ENCODE measurements at places on chromosomes 4 and X. TPM values are rescaled to one million over a fixed set of nuclear protein-coding genes. Genes with fewer than 3 reads are reported as not detected.

DNA sequence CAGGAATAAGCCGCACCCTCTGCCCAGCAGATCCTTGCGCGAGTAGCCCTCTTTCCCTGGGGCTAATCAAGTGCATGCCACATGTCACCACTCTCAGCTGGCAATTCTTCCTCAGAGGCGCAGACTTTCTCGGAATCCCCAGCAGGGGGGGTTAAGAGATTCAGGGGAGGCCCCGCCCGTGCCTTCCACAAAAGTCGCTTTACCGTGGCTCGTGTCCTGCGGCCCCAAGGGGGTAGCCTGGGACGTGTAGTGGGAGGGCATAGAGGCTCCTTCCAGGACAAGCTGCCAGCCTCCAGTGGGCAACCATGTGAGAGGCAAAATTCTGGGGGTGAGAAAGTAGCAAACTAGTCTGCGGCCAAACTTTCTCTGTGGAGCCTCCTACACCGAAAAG, 652 bp downstream of the SRPX start:
- no peak for DNase-seq

DNA sequence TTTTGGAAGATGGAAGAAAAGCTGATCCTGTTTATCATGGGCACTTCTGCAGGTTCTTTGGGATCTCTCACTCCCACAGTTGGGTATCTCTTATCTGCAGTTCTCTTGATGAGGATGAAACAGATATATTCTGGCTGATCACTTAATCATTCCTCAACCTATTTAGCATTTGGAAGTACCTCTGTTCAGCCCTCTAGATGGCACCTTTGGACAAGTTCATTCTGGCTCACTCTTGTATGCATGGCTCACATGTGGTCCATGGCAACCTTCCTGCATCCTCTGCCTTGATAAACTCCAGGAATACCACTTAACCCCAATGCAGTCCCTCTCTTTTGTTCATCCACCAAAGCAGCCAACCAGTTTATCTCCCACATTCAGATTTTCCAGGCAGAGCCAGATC, 74.2 kb downstream of the SMARCA5 start:
- DNase-seq: no peak

DNA sequence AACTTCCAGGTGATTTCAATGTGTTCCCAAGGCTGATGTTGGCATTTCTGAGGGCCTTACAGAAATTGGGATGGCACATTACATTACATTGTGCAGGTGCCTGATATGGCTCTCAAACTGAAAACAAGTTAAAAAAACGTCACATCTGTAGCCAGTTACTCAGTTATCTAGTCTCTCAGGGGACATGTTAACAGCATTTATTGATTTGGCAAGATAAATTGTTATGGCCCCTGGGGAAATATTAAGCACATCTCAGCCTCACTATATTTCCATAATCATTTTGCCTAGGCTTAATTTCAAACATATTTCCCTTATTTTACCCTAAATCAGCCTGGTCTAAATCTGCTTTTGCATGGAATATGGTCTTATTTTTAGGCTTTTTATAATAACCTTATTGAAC, 290.0 kb downstream of the IL15 start:
- no peak for DNase-seq

- no peak for DNase-seq
These were observed 149.6 kb downstream of the INPP4B start for GRCh38 chr4:142696334-142697122.

The CXCR3 gene
- not detected for total RNA-seq

DNA sequence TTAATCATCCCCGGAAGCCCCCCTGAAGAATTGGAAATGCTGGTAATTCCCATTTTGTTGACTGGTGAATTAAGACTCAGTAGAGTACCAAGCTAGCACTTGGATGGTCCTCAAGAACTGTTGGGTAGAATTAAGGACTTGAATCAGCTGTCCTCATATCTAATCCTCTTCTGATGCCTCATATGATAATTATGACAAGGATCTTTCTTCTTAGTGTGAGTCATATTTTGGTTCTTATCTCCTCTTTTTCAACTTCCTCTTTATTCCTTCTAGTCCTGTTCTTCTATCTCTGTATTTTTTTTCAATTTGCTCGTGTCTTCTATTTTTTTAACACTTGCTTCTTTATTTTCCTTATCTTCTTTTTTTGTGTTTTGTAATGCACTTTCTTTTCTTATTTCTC, 206.3 kb upstream of the ANXA3 start:
- no peak for DNase-seq

- DNase-seq: no peak
These were observed 111.3 kb upstream of the ATP8A1 start for GRCh38 chr4:42768125-42768748.

- DNase-seq: no peak
These were observed 53.2 kb downstream of the ACSL4 start for GRCh38 chrX:109679820-109680219.

- no peak for DNase-seq
These were observed 16.1 kb downstream of the TMEM175 start for GRCh38 chr4:948101-948935.

The ASB12 gene
- 0.31 TPM for total RNA-seq

- no peak for DNase-seq
These were observed 1159.7 kb upstream of the PCDH7 start for GRCh38 chr4:29560452-29560851.

- no peak for DNase-seq
These were observed 148.8 kb downstream of the GPC3 start for GRCh38 chrX:133836561-133836960.

The GAGE1 gene
- total RNA-seq: not detected

DNA sequence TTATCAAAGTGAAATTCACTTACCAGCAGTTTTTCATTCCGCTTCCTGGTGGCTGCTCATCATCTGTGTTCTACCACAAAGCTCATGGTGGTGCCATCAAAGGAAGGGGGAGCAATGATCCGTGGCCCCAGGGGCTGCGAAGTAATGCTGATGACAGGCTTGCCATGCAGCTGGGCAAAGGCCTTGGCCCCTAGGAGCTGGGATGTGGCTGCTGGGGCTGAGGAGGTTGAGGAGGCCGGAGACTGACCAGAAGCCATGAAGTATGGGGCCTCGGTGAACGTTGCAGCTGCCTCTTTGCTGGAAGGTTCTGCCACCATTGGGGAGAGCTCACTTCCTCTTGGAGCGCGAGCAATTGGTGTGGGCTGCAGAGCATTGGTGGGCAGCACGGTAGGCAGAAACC, 8.4 kb downstream of the C4orf54 start:
- DNase-seq: no peak

DNA sequence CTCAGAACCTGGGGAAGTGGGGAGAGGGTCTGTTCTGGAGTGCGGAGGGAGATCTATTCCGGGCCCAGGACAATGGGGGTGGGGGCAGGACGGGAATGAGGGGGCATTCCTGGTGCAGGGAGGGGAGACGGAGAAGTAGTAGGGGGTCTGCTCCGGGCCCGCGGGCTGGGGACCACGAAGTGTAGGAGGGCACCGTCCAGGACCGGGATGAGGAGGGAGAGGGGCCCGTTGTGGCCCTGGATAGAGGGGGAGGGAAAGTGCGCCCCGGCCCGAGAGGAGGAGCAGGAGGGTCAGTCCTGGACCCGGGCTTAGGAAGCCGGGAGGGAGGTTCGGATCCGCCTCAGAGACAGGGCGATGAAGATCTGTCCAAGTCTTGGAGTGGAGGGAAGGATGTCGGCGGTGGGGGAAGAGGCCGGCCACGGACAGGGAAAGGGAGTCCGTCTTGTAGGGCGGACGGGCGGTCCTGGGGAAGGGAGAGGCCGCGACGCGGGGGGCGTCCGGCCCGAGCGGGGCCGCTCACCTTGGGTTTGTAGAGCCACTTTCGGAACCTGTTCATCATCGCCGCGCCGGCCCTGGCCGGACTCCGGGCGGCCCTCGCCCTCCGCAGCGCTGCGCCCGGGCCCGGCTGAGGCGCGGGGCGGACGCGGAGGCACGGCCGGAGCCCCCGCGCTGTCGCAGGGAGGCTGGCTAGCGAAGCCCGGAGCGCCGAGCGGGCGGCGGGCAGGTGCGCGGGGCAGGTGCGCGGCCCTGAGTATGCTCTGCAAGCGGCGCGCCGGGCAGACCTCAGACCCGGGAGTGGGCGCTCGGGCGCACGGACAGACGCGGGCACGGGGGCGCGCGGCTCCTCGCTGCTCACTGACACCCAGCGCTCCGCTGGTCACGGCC, at the start of gene ZFYVE28:
ZFYVE28 (minus strand) TSS at position 881 of the 885 bp plus-strand sequence; CDS start at position 559, 322 bp downstream.
- DNase-seq: no peak

DNA sequence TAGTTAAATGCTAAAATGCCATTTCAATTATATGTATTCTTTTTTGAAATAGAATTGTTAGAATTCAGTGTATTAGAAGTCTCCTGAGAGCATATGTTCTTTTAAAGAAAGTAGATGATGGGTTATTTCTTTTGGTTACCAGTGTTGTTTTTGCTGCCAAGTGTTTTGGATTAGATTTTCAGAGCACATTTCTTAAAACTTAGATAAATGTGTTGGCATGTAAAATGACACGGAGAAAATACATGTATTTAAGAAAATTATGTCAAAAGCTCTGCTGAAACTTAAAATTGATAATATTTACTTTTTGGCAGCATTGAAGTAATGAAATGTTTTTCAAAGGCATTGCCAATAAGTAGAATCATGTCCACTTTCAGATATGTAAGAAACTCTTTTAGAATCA, 379.7 kb downstream of the ADGRL3 start:
- DNase-seq: no peak

GRCh38 chr4:98642991-98643426, 15.4 kb downstream of the TSPAN5 start:
- no peak for DNase-seq

- no peak for DNase-seq
These were observed 512.2 kb downstream of the PDHA2 start for GRCh38 chr4:96352051-96352517.

DNA sequence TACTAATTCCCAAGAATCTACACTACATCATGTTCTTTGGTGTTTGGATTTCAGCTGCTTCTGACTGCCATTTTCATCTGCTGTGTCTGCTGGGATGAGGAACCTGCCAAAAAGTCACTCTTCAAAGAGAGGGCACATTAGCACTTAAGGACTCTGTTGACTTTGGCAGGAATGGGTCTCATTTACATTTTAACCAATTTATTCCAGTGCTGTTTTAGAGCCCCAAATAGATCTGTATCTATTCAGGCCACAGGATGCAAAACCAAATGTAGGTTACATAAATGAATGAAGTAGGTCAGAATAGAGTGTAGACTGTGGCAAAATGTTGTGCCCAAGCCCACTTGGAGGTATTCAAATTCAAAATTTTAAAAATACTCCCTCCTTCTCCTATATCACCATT, 14.4 kb downstream of the TXK start:
- DNase-seq: no peak

DNA sequence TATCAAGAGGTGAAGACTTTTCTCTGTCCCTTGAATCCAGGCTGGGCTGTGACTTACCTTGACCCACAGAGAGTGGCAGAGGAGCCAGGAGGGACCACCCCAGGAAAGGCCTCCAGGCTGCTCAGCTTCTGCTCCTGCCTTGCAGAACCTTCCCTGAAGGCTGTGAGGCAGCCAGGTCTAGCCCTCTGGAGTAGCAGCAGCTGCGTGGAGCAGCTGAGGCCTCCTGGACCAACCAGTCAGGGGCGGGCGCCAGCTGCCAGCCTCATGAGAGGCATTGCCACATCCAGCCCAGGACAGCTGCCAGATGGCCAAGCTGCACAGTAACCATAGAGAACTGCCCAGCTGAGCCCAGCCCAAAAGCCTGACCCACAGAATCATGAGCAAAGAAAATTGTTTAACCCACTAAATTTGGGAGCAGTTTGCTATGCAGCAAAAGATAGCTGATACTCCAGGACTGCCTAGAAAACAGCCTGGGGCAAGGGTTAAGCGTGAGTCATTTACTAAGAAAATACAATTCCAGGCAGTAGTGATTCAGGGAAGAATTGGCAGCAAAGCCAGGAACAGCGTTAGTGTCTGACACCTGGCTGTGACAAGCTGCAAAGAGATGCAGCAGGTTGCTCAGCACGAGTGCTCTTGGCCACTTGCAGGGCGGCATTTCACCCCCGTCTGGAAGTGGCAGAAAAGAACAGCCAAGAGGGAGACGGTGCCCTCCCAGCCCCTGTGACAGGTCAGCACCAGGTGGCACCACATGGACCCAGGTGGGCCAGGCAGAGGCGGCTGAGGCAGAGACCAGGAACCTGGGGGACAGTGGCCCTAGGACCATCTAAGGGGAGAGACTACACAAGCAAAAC, 14.7 kb upstream of the PDE6B start:
- no peak for DNase-seq

- DNase-seq: no peak
These were observed 109.2 kb upstream of the IGFBP7 start for GRCh38 chr4:57219431-57219830.

- DNase-seq: no peak
These were observed 252.6 kb downstream of the ANK2 start for GRCh38 chr4:113302051-113302450.

DNA sequence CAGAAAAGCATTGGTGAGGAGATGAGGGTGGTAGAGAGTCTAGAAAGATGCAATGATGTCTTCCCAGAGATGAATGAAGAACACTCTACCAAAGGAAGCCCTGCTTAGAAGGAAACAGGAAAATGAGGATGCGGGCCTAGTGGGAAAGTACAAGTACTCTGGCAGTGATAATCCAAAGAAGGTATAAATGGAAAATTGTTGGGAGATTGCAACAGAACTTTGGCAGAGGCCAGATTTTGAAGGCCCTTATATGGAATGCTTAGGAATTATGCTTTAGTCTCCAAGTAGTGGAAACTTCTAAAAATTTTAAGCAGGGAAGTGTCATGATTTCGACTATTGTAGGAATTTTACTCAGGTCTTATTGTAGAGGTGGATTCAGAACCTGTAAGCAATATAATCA, 11.0 kb downstream of the ARSJ start:
- DNase-seq: no peak

GRCh38 chr4:145061318-145061920, 36.6 kb downstream of the ANAPC10 start:
- DNase-seq: no peak

DNA sequence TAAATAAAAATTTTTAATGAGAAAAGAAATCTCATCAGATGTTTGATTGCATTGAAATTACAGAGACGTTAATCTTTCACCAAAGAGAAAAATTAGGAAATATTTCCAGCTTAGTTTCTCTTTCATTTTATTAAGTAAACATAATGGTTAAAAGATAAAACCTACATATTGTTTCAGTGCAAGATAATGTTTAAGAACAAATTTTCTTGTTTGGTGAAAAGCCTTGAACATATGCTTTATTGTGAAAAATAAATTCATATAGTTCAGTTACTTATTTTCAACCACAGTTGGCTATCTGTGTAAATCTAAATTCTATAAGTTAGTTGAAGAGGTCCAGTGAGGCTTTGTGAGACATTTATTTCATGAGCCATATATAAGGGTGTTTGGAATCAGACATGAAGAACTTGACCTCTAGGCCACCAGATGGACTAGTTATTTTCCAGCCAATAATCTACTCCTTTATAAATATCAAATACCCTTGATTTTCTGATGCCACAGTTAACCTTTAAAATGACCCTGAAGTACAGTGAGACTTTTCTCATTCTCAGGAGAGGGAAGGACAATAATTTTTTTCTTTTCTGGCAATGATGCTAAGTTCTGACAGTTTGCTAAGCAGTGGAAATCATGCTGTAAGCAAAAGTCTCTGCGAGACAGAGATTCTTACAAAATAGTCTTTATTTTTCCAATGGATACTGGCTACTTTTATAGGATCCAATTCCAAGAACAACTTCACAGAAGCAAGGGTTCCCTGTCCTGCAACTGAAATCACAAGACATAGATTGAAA, 2.5 kb downstream of the ARSJ start:
- DNase-seq: no peak

The JCHAIN gene
- not detected for total RNA-seq

- DNase-seq: no peak
These were observed 333 bp downstream of the BOD1L1 start for GRCh38 chr4:13627178-13627605.

GRCh38 chrX:66017659-66018170, 22.2 kb downstream of the VSIG4 start:
- no peak for DNase-seq

- no peak for DNase-seq
These were observed 281.1 kb downstream of the RAPGEF2 start for GRCh38 chr4:159384017-159384416.

Measured in occipital lobe (tissue), 3 donors.